ENCODE measurements at places on chromosomes 3 and 15.

- no peak for DNase-seq
These were observed 39.7 kb downstream of the GLDN start for GRCh38 chr15:51380999-51381806.

- no peak for DNase-seq
These were observed 98.4 kb upstream of the PEX5L start for GRCh38 chr3:180135101-180135500.

GRCh38 chr15:64134345-64134829 lies 17.1 kb upstream of the SNX22 start:
- no peak for DNase-seq

- no peak for DNase-seq
These were observed 19.8 kb upstream of the CNTN4 start for GRCh38 chr3:2078821-2079220.

- DNase-seq: no peak
These were observed 17.9 kb upstream of the FAN1 start for GRCh38 chr15:30885814-30886213.
